ENCODE measurements at places on chromosomes 1 and 21.

DNA sequence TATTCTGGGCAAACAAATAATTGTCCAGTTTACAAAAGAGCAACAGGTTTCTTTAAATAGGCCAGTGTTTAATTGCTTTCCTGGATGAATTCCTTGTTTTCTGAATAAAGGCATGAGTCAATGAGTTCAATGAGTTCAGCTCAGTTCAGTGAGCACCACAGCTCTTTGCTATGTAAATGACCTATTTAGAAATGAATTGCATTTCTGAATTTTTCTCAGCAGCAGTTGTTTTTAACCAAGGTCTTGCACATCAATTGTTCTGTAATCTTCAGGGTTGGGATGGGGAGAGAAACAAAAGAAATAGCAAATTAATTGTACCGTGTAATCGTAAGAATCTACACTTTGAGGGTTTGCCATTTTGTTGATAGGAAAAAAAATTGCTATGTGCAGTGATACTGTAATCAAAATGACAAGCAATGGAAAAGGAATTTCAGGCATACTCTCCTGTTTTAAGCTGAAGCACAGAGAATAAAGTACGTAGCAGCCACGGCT is 45.7 kb downstream of the MIS18A start:
- DNase-seq, result no peak

DNA sequence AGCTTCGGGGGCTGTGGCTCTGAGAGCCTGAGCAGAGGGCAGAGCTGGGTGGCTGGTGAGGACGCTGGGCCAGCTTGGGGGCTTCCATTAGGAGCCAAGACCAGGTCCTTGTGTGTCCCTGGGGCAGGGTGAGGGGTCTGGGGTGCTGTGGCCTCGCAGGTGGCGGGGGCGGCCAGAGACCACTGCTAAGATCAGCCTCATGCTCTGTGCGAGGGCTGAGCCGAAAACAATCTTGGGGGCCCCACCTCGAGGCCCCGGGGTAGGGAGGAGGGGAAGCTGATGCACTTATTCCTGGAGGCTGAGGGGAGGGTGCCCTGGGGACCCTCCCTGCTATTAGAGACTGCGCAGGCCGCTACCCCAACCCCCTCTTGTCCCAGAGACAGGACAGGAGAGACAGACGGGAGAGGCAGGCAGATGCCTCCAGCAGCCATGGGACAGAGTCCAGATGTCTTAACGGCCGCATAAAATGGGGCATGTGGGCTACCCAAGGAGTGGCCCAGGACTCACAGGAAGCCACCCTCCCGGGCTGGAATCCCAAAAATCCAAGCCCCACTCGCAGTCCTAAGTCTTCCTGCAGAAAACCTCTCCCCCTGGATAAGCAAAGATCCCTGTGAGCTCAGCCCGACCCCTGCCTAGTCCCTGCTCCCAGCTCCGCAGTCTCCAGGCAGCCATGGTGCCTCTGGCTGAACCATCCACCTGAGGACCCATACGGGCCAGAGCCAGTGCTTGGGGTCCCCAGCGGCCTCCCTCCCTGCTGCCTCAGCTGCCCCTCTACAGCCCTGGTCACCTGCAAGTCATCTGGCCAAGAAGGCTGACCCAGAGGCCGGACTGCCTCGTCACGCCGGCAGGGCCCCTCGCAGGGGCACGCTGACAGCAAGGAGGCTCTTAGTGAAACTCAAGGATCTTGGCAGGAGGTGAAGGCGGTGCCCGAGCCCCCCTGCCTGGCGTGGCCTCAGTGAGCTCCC is 43.6 kb upstream of the COL18A1 start:
- DNase-seq, result no peak

DNA sequence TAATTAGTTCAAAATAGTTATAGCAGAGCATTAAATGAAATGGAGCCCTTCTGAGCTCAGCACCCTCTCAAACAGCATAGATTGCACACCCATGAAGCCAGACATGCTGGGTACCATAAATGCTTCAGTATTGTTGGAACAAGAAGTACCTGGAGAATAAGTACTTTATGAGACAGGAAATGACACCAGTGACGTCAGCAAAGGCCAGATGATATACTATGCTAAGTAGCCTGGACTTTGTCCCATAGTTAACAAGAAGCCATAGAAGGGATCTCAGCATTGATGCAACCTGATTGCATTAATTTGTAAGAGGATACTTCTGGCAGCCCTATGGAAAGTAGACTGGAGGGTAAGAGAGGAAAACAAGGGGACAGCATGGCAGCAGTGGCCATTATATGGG is 16.3 kb upstream of the GADD45A start:
- no peak for DNase-seq

DNA sequence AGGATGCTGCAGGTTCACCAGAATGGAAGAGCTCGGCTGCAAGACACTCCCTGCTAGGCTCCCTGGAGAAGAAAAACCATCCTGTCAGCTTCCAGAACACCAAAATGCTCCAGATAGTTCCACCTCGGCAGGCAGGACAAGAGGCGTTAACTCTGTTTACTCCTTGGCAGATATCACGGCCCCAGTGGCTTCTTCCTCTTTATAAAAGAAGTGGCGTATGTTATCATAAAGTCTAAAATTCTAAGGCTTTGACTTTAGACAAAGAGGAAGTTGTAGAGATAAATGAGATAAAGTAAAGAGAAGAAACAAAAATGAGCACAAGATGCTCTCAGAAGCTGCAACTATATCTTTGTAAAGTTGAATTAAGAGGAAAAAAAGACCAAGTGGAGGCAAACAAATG is 24.3 kb upstream of the MTF1 start:
- no peak for DNase-seq

GRCh38 chr1:46001081-46001785 is 131.2 kb downstream of the PIK3R3 start:
- DNase-seq, result no peak

DNA sequence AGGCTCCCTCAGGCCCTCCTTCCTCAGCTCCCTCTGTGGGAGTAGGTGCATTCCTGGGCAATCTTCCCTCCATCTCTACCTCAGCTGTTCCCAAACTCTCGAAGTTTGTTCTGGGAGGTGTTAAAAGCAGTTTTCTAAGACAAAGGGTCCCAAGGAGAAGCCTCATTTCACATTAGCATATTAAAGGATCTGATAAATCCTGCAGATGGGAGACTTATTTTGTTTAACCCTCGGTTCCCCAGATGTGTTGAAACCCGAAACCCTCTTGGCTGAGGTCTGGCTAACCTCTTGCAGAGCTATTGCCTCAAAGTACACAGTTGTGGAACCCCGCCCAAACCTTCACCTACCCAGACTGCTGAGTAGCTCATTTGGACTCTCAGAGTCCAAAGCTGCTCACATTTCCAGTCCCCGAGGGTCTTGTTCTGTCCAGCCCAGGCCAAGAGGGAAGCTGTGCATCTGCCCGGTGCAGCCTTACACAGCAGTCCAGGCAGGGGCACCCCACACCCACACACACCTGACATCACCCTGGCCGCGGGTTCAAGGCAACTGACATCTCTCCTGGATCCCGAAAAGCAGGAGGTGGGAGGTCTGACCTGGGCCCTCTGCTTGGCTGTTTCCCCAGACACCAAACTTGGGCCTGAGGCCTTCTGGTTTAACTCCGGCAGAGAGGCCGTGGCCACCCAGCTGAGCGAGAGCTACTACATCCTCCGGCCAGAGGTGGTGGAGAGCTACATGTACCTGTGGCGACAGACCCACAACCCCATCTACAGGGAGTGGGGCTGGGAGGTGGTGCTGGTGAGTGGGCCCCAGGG is 19.5 kb upstream of the SELENON start:
- no peak for DNase-seq

GRCh38 chr1:153942766-153943549 is 3.6 kb downstream of the DENND4B start:
- DNase-seq, result no peak

- DNase-seq, result no peak
These were observed 117.0 kb downstream of the UBE2U start for GRCh38 chr1:64320470-64320869.

GRCh38 chr1:54347955-54348699 is 58.1 kb downstream of the SSBP3 start:
- no peak for DNase-seq

- DNase-seq, result no peak
These were observed 27.4 kb downstream of the IFI44 start for GRCh38 chr1:78676993-78677392.

DNA sequence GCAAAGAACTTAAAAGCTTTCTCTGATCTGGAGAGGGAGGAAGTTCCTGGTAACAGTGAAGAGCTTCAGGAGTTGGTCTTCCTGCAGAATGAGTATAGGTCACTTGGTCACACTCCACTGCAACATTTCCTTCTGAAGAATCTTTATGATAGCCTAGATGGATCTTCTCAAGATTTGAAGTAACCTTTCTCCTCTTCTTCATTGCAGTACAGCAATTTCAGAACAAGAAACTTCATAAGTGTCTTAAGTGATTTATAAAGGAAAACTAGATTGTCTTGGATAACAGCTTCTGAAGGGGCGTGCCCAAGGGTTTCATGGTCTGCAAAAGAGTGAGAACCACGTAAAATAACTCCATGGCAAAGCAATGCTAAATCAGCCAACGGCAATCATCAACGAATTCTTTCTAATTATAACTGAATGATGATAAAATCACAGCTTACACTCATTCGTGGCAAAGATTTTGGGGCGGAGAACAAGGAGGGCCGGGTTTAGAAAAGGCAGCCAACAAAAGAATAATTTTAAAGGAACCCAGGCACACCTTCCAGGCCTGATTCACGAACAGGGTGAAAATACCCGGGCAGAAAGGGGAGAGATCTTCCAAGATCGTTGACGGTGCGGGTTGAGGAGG is 53.9 kb upstream of the ASPM start:
- no peak for DNase-seq

DNA sequence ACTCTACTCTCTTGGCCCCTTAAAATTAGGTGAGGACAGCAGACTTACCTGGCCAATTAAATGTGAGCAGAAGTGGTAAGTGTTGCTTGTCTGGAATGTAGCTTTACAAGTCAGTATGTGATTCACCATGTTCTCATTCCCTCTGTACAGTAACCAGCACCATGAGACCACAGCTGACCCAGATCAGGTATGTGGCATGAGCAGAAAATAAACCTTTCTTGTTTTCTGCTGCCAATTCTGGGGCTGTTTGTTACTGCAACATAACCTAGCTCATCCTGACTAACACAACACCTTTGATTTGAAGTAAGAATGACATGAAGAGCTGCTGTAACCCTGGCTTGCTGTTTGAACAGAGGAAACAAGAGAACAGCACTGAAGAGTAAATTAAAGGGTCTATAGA is 24.9 kb downstream of the ITPKB start:
- no peak for DNase-seq

DNA sequence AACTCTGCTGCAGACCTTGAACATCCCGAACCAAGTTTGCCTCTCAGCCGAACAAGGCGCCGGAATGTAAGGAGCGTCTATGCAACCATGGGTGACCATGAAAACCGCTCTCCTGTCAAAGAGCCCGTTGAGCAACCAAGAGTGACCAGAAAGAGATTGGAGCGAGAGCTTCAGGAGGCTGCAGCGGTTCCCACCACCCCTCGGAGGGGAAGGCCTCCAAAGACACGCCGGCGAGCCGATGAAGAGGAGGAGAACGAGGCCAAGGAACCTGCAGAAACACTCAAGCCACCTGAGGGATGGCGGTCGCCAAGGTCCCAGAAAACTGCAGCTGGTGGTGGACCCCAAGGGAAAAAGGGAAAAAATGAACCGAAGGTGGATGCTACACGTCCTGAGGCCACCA is 44.0 kb downstream of the ZBTB17 start:
- no peak for DNase-seq

- no peak for DNase-seq
These were observed 1.4 kb upstream of the ARF1 start for GRCh38 chr1:228081144-228081543.

- no peak for DNase-seq
These were observed 819.9 kb downstream of the BRINP3 start for GRCh38 chr1:189657715-189658114.

GRCh38 chr21:42645211-42646075 is 8.0 kb upstream of the PDE9A start:
- DNase-seq, result no peak

DNA sequence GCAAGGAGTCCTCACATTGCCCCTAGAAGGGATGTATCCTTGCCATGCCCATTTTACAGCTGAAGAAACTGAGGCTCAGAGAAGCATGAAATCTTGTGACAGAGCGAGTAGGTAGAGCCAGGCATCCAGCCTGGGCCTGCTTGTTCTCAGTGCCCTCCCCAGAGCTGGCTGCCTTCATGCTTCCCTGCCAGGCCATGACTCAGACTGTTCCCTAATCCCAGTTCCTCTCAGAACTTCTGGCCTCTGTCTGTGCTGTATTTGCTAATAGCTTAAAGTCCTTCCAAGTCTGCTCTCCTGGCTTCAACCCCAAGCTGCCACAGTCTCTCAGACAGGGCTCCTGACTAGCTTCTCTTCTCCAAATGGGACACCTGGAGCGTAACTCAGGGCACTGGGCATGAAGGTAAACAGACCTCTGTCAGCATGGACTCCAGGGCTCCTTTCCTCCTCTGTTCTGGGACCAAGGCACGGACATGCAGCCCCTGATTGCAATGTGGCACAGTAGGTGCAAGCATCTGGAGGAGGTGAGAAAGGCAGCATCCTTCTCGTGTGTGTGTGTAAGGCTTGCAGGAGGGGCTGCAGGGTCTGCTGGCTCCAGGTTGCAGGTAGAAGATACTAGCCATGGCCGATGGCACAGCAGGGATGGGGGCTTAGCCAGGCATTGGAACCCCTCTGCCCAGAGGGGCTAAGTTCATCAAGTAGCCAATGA is 122.7 kb downstream of the HMGB4 start:
- DNase-seq, result no peak

DNA sequence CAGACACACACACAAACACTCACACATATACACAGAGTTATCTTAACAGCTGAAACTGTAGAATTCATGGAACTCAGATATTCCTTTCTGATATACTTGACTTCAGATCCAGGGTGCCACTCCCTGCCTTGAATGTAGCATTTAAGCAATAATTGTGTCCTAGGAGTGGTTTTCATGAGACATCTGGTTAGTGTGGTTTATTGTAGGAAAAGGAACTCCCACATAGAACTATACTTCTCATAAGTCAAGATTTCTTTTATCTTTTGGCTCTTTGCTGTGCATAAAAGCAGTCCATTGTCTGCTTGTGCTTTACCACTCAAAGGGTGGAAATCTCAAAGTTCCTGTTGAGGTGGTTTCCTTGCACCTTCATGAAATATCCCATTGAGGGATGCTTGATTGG is 272.6 kb upstream of the SGIP1 start:
- no peak for DNase-seq

GRCh38 chr1:159916242-159917051 is 8.9 kb downstream of the TAGLN2 start:
- DNase-seq, result no peak

DNA sequence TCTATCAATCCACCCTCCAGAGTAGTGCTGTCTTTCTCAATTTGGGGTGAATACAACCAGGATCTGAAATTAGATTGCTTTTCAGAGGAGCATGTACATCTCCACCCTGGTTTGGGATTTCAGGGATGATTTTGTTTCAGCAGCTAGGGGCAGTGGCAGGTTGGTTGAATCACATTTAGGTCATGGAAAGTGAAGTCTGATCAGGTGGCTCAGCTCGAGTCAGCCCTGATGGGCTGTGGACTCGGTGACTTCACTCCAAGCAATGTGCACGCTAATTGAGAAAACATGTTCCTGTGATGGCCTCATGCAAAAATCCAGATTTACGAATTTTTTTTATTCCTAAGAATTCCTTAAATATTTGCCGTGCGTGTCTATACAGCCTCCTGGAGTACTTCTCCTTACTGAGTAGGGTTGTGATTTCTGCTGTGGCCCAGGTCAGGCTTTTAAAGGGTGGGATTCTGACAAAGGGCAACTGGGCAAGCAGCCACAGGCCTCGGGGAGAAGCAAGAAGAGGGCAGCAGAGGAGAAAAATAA is 7.5 kb downstream of the NGF start:
- DNase-seq, result no peak

- DNase-seq, result no peak
These were observed 128.9 kb downstream of the XCL2 start for GRCh38 chr1:168414914-168415313.
